ENCODE measurements at places on chromosomes 6 and 20.

GRCh38 chr6:141467881-141468280, 664.8 kb upstream of the GJE1 start:
- peak; percentile 51 for DNase-seq

DNA sequence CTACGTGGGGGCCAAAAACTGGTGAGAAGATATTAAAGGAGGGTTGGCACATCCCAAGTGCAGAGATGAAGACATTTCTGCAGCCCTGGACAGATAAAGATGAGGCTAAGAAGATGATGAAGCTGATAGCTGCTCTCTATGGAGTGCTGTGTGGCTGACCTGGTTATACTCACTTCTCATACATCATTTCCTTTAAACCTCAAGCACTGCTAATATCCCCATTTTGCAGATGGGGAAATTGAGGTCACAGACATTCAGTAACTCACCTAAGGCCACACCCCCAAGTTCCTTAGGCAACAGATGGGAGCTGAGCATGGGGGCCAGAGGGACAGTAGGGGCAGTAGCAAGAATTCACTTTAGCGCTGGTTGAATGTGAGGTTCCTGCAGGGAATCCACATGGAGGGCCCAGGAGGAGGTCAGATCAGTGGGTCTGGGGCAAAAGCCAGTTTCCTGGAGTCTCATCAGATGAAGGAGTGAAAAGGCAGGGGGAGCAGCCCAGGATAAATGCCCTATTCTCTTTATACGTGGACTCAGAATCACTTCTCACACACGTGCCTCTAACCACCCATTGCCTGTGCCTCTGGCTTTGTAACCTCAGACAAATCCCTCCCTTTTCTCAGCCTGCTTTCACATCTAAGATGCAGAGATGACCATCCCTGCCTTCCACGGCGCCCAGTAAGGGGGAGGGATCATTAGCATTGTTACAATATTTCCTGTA, 125.8 kb downstream of the NFATC2 start:
- no peak for DNase-seq

DNA sequence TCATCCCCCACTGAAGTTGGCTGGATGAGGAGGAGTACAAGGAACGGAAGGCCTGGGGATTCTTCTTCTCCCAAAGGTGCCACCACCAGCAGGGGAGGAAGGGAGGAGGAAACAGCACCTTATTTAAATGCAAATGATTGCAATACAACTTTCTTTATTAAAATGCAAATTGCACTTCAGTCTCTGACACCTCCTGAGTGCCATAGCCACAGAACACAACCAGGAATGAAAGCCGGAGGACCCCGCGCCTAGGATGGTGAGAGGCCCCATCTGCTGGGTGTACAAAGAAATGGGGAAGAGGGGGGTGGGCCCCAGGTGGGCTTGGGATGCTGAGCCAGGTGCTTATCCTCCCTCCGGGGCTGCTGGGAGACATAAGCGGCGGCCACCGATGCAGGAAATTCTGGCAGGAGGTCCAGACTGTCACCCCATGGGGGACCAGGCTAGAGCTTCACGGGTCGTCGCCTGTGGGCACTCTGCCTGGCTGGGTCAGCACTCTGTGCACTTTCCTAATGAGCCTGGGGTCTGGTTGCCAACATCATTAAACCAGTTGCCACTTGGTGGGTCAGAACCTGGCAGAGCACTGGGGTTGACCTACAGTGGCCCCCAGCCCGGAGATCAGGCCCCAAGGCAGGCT, 154.2 kb upstream of the MLN start:
- no peak for DNase-seq

GRCh38 chr6:72626126-72626525, 4.3 kb downstream of the KCNQ5 start:
- no peak for DNase-seq

- DNase-seq: no peak
These were observed 34.1 kb downstream of the EYA4 start for GRCh38 chr6:133275213-133275612.

DNA sequence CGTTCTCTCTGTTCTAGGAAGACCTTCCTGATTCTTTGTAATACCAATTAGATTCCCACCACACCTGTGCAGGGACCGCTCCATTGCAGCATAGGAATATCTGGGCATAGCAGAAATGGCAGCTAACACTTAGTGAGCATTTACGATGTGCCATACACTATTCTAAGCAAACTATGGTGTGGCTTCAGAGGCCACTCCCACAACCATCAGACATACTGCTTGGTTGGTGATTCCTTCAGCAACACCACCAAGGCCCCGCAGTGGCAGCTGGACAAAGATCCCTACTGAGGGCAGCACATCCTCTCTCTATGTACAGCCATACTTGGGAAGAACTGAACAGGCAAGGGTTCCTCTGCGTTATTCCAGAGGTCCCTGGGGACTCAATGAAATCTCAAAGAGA, 6.2 kb downstream of the KCNK5 start:
- no peak for DNase-seq

DNA sequence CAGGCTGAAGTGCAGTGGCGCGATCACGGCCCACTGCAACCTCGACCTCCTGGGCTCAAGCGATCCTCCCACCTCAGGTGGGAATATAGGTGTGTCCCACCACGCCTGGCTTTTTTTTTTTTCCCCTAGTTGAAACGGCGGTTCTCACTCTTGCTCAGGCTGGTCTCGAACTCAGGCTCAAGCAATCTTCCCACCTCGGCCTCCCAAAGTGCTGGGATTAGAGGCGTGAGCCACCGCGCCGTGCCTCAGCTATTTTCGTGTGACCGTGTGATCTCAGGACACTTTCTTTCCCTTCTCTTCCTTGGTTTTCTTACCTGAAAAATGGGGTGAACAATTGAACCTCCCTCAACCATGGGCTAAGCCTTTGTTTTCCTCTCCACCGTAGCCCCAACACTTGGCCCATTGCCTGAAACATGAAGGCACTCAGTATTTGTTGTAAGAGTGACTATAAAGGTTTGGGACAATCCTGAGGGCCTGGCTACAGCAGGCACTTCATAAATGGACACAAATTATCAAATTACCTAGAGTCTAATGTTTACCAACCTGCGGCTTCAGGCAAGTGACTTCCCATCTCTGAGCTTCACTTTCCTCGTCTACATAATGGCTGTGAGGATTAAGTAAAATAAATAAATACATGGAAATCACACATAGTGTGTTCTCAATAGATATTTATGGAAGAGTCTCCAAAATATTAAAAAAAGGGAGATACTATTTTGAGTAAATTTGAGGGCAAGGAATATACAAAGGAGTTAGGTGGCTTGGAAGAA, 31.4 kb upstream of the ID1 start:
- no peak for DNase-seq

GRCh38 chr6:111377558-111378120, 105.4 kb downstream of the REV3L start:
- DNase-seq: no peak

GRCh38 chr20:51566594-51566993, 24.1 kb upstream of the NFATC2 start:
- DNase-seq: no peak

DNA sequence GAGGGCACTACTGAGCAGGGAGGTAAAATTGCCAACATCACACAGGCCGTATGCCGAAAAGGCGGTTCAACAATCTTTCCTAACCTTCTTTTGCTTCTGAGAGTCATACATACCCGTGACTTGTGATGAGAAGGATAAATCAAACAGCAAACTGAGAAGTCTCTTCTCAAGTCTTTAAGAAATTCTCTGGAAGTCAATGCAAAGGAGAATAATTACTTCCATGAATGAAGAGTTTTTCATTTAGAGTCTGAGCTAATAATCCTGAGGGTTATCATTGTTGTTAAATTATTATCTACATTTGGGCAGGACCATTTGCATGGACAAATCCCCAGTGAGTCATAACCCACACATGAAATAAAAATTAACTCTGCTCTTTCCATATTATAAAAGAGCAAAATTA, 22.4 kb upstream of the ILRUN start:
- no peak for DNase-seq

GRCh38 chr6:81562169-81562568, 190.3 kb downstream of the TENT5A start:
- DNase-seq: no peak

GRCh38 chr6:41193884-41194283, 7.1 kb downstream of the TREML2 start:
- no peak for DNase-seq

- no peak for DNase-seq
These were observed 8.8 kb upstream of the BTN3A3 start for GRCh38 chr6:26431258-26432172.

DNA sequence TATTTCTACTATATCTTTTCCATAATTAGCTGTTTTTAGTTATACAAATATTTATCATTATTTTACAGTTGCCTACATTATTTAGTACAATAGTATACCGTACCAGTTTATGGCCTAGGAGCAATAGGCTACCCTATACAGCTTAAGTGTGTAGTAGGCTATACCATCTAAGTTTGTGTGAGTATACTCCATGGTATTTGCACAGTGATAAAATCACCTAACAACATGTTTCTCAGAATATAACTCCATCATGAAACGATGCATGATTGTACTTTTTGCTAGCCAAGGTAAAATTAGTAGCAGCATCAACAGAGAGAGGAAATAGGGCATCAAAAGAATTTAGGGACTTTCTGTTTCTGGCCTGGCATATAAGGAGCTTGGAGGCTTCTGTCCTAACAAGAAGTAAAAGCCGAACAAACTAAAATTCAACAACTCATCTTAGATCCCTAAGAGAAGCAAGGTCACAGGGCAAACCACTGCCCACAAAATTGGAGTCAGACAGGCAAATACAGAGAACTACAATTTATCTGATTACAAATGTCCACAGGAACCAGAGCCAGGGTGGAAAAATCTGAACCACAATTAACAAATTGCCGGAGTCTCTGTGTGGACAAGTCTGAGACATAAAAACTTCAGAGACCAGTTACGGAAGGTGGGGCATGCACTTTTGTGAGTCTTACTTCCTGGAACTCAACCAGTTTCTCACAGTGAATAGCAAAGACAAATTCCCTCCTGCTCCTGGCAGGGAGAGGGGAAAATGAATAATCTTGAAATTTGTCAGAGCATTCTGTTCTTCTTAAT, 671.4 kb downstream of the RFPL4B start:
- DNase-seq: no peak

DNA sequence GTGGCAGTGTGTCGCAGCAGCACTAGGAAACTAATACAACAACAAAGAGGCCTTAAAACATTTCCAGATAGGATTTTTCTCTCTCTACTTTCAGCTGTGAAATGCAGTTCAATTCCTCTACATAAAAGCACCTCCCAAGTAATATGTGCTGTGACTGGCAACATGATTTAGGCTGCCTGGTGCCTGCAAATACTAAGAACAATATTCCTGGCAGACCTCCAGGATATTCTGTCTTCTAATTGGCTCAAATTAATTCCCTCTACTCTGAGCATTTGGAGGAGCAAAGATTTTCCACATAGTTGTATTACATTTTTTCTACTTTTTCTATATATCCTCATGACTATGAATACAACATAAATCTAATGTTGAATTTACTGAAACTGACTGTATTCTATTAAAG, 33.2 kb downstream of the SCGN start:
- DNase-seq: no peak

GRCh38 chr6:100796049-100796823, 84.9 kb downstream of the ASCC3 start:
- DNase-seq: peak; percentile 84

DNA sequence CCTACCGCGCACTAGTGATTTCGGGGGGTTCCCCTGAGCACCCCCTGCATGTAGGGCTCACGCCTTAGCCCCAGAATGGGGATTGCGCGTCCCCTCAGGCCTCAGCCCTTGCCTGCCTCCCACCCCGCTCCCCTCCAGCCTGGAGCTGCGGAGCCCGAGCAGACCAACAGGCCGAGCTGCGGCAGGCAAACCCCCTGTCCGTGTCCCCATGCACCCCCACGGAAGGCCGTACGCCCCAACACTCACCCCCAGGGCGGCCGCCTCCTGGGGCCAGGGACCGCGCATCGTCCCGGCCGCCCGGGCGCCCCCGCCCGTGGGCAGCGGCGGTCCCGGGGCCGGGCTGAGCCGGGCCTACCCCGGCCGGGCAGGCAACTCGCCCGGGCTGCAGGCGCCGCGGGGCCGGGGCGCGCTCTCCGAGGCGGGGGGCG, 1.2 kb upstream of the KCNB1 start:
- DNase-seq: no peak

DNA sequence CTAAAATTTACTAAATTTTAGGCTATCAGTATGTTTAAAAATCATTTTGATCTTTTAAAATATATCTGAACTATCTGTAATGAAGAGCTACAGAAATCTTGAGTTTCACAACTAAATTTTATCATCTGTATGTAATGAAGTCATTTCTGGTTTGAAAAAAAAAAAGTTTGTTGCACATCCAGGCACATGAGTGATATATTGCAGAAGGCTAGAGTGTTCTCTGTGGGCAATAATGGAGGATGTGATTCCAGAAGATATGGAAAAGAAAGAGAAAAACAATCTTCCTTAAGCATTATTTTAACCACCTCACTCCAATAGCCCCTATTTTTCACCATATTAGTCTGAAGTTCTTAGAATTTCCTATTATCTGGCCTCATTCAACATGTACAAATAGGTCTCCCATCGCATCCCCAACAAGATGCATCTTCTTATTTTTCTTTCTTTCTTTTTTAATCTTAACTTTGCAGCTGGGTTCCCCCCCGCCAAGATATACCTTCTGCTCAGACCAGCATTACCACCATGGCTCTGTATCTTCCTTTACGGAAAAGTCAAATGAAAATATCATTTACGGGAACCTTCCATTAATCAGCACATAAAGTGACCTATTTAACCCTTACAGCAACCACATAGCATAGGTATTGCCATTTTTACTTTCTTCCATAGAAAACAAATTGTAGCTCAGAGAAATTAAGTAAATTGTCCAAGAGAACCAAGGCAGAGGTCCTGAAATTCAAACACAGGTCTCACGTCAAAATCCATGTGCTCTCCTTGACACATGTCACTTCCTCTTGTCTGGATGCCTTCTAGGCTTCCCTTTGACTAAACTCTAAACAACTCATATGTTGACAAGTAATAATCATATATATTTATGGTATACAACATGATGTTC, 116.9 kb downstream of the KIF13A start:
- DNase-seq: no peak

- DNase-seq: no peak
These were observed 21.3 kb upstream of the TLDC2 start for GRCh38 chr20:36854348-36855240.

DNA sequence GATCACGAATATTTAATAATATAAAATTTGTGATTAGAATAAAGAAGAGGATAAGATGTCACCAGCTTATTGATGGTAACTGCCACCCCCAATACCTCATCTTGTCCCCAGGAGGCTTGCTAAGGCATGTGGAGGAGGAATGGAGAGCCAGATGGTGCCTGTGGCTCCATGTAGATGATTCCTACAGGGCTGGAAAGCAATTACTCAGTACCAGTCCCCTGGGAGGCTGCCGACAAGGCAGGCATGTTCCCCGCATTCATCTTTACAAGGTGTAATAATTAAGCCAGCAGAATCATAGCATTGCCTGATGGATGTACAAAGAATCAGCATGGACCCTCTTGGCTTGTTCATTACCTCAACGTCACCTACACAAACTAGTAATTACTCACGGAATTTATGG, 155.3 kb downstream of the PLCB1 start:
- DNase-seq: no peak

- DNase-seq: no peak
These were observed 562.2 kb upstream of the NOX3 start for GRCh38 chr6:156017838-156018237.

- DNase-seq: no peak
These were observed 105.4 kb upstream of the NFATC2 start for GRCh38 chr20:51647674-51648570.

Measured in MM.1S (cell line).